ENCODE measurements at places on chromosomes 7 and 10. TPM values are rescaled to one million over a fixed set of nuclear protein-coding genes. Genes with fewer than 3 reads are reported as not detected.

The UNC5B gene
- 3.7 TPM for total RNA-seq

DNA sequence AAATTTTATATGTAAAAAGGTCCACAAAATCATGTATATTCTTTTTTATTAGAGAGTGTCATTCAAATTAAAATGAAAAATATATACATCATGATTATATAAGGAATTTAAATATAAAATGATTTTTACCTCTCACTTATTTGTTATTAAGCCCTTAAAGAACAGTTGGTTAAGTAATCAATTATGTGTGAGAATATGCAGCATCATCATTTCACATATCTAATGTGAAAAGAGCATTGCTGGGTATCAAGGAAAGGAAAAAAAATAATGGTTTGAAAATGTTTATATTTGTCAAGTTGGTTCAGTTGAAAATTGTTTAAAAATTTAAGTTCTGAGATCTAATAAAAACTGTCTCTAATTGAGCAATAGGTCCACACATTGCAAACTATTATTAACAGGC lies 363.6 kb upstream of the GRM3 start:
- no peak for DNase-seq

GRCh38 chr10:48634198-48634983 lies 29.5 kb upstream of the ARHGAP22 start:
- DNase-seq = peak; percentile 91

DNA sequence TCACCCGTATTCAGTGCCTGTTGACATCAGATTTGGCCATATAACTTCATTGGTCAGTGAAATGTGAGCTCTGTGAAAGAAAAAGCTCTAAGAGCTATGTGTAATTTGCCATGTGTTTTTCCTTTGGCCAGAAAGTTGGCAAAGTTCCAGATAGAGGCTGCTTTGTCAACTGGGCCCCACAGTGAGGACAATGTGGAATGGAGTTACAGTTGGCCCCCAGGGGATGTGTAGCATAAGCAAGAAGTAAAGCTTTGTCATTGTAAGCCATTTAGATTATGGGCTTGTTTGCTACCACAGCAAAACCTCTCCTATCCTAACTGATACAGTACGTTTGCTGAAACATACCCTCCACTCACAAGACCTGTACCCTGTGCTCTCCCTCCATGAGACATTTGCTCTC lies 119.1 kb upstream of the HABP2 start:
- no peak for DNase-seq

DNA sequence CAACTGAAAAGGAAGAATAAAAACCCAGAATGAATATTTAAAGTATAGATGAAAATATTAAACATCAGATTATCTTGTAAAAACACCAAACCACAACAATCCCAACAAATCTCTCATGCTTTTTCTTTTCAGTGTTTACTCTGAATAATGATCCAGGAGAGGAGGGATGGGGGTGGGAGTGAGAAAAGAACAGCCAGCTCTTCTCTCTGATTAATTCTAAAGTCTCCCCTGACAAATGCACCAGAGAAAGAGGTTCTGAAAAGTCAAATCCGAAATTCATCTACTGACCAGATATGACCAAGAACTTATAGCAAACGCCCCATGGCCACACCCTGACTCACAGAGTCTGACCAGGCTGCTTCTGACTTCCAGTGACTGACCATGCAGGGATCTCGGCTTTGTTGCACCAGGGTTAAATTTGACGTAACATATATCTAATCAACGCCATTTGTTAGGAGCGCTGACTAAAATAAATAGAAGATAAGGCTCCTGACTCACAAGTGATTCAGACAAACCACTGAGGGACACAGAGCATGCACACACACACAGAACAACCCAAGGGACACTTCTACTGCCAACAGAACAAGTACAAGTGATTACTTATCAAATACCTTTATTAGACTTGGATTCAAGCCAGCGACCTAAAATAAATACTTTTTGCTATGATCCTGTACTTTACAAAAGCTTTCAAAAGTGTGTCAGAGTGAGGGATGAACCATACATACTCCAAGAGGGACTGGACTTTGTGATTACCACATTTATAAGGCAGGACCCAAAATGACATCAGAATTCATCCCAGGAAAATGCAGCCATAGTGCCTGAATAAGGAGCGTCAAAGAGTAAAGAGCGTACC lies 9.3 kb upstream of the SPOCK2 start:
- DNase-seq = peak; percentile 45

Data from esophagus muscularis mucosa (tissue), 4 donors.